ENCODE measurements at places on chromosomes 7 and 10.

GRCh38 chr10:75230600-75231038 is 5.1 kb downstream of the COMTD1 start:
- DNase-seq, result peak; percentile 81

DNA sequence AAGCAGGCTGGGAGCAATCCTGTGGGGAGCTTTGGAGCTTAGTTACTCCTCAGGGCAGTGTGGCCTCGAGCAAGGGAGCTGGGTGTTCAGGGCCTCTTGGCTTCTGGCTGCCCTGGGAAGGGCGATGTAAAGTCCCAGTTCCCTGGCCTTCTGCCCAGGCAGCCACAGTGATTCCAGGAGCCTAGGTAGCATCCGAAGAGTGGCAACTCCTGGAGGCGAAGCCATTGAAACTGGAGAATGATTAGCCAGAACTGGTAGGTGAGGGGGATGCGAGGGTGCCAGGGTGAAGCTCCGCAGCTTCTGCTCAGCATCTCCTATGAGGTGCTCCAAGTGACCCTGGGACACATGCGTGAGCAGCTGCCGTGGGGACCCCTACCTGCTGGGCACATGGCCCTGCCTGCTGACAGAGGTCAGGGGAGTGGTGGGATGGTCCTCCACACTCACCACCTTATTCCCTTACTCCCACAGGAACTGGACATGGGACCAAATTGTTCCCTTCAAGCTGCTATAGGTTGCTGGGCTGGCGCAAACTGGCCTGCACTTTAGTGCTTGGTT is 7.8 kb upstream of the GDF2 start:
- no peak for DNase-seq

GRCh38 chr7:88539518-88539917 is 220.0 kb upstream of the ZNF804B start:
- no peak for DNase-seq

DNA sequence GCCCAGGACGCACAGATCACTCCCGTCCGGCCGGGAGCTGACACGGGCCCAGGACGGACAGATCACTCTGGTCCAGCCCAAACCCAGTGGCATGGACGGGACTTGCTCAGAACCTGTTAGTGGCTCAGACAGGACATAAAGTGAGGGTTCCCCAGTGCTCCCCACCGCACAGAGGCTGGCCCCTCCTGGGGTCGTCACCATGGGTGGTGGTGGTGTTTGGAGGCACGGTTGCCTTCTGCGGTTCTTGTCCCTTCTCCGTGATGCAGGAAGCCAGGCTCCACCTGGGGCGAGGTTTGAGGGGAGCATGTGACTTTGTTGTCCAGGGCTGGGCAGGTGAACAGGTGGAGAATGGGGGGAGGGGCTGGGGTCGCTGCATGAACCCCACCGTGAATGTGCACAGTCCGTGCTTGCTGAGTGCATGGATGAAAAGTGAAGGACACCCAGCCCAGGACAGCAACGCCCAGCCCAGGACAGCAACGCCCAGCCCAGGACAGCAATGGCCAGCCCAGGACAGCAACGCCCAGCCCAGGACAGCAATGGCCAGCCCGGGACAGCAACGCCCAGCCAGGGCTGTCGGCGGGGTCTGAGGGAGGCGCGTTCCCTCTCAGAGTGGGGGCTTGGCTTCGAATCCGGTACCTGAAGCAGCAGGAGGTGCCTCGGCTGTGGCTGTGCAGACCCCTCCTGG is 26.7 kb downstream of the FAM20C start:
- no peak for DNase-seq

DNA sequence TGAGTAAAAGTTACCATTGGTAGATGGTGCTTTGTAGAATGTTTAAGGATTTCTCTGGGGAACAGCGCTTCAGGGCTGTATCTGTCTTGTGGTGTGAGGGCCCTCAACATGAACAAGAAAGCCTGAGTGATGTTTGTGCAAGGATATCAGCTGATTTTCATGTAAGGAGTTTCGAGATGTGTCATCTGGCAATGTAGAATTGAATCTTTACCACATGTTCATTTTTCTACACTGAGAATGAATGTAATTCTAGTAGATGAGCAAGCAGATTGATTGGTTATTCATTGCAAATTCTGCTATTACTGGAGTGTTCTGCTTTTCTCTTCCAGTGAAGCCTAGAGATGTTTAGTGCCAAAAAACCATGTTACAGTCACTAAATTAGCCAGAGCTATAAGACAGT is 87.7 kb downstream of the ST7 start:
- DNase-seq, result no peak

DNA sequence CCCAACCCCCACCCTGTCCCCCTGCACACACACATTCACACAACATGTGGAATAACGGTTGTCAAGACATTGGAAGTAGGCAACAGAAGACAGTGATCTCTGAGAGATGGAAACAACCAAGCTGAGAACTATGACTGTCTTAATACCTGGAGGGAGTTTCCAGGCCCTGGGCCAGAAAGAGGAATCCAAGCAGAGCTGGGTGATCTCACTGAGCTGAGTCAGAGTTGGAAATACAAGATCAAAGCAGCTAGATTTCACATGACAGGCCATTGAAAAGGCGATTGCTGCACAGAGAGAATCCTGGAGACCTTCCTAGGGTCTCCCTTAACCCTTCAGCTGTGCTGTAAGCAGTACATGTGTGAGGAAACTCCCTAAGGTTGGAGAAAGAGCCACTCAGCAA is 165.8 kb upstream of the PRSS1 start:
- DNase-seq, result peak; percentile 3

DNA sequence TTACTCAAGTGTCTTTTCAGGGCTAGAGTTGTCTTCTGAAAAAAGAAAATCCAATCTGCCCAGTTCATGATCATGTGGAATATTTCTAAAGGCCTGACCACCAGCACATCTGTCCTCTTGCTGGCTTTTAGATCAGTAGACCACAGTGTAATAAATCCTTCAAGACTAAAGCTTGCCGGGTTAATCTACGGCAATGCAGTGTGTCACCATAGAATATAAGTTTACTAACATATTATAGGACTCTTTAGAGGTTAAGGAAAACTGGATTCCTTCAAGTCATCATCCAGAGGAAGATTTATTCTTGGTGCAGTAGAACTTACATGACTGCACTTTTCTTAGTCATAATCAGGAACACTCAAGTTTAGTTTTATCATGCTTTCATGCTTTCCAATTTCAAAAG is 349.5 kb downstream of the SEMA3D start:
- DNase-seq, result no peak

DNA sequence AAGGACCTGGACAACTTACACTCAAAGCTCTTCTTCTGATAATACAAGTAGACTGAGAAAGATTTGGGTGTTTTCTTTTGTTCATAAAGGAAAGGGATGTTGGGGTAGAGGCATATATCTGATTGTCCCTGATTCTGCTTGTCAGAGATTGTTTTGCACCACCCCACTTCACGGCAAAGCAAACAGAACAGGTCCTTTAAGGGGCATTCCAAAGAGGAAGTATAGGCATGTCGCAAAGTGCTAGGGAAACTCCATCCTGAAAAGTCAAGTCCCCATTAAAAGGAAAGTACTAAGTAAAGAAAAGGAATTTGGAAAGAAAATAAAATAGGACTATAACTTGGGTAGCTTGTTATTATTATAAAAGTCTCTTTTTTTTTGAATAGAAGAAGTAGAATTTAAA is 233.0 kb downstream of the DNAJB9 start:
- no peak for DNase-seq

DNA sequence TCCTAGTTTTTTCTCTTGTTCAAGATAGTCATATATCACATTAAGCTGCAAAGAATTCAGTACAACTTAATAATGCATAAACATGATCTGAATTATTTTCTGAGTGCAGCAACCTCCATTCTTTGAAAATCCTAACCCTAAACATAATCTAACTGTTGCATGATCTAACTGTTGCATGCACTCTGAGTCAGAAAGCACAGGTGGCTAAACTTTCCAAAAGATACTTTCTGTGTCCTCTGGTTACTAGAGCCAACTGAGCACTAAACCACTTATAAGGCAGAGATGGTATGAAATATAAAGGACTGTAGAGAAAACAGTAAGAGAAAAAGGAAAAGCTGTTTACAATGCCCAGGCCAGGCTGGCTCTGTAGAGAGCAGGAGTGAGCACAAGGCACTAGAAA is 23.0 kb upstream of the FAM133B start:
- DNase-seq, result no peak

DNA sequence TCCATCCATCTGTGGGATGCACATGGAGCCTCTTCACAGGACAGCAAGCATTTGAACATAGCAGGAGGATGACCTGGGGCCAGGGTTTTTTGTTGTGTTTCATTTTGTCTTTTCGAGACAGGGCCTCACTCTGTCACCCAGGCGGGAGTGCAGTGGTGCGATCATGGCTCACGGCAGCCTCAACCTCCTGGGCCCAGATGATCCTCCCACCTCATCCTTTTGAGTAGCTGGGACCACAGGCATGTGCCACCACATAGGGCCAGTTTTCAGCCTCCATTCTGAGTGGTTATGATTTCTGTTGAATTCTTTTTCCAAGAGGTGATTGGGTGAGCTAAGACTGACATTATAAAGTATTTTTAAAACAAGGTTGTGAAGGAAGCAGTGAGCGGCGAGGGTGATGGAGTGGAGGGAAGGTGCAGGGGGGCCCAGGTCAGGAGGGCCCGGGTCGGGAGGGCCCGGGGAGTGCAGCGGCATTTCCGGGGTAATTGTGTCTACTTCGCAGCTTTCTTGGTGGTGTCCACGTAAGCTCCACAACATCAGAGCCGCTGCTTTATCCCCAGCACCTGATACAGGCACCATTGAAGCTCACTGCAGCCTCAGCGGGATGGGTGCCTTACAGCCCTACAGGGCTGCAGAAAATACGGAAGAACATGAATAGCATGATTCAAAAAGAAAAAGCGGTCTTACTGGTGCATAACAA is 12.0 kb upstream of the LARP4B start:
- DNase-seq, result no peak

GRCh38 chr10:133281084-133281483 is 4.4 kb upstream of the ADAM8 start:
- DNase-seq, result no peak

DNA sequence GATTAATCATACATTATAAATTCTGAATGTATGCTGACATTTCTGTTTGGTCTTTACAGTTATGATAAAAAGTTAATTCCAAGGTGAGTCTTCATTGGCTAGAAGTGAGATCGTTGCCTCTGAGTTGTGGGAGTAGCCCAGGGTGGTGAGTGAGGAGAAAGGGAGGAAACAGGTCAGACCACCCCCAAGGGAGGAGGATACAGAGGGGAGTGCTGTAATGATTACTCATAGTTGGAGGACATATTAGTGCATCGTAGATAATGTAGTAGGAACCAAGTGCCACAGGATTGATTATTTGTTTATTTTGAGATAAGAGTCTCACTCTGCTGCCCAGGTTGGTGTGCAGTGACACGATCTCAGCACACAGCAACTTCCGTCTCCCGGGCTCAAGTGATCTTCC is 672.2 kb downstream of the INHBA start:
- no peak for DNase-seq

DNA sequence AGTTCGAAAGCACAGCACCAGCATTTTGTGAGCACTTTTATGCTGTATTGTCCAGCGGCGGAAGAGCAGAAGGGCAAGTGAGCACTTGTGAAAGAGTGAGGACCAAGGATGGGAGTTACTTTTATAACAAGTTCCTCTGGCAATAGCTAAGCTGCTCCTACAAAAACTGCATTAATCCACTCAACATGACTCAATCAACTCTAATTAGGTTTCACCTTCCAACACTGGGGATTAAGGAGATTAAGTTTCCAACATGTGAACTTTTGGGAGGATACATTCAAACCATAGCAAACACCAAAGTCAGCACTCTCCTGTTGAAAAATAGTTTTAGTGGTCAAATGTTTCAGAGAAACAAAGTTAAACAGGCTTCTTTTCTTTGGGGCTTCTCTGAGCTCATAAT is 844.5 kb downstream of the REEP3 start:
- no peak for DNase-seq

GRCh38 chr10:42112331-42113157 is 525.8 kb downstream of the ZNF33B start:
- DNase-seq, result no peak

DNA sequence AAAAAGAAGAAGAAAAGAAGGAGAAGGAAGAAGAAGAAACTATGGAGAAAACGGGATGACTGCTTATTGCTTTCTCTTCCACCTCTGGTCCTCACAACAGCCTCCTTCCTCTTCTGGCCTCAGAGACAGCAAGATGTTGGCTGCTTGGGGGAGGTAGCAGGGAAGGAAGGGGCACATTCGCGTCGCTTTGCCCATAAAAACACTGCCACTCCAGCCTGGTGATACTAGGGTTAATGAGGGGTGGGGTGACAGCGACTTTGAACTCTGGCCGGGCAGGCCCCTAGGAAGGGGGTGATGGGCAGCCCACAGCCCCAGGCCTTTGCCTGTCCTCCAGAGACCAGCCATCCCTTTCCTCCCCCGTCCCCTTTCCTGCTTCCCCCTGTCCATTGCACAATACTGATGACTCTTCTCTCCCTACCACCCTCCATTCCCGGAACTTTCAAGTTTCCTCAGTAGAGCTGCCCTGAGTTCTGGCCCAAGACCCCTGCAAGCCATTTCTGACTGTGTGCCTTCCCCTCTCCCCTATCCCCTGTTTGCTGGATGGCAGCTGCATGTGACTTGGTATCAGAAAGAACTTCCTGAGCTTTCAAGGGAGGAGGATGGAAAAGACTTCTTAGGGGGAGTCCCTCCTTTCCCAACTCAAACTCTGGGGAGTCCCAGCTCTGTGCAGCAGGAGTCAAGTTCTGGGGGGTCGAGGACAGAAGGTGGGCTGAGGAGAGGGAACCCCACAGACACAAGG is 2.2 kb upstream of the CUEDC2 start:
- DNase-seq, result no peak

DNA sequence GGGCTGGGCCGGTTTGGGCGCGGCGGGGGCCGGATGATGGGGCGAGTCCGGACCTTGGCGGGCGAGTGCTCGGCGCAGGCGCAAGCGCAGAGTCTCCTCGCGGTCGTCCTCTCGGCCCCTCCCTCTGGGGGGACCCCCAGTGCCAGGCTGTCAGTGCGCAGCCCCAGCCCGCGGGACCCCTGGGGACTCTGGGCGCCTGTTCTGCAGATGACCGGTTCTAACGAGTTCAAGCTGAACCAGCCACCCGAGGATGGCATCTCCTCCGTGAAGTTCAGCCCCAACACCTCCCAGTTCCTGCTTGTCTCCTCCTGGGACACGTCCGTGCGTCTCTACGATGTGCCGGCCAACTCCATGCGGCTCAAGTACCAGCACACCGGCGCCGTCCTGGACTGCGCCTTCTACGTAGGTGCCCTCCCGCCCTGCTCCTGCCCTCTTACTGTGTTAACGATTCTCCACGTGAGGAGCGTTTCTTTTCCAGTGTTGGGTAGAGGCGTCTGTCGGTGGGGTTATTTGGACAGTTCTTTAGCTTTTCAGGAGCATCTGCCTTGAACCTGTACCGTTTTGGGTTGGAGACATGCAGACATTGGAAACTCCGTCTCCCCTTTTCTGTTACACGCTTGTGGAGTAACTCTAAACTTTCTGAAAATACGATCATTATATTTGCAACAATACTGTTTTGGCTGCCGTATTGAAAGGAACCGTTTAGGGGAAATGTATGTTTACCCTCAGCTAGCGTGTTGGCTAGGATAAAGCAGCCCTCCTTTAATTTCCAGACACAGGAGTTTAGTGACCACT is 706 bp downstream of the BUB3 start:
- no peak for DNase-seq

DNA sequence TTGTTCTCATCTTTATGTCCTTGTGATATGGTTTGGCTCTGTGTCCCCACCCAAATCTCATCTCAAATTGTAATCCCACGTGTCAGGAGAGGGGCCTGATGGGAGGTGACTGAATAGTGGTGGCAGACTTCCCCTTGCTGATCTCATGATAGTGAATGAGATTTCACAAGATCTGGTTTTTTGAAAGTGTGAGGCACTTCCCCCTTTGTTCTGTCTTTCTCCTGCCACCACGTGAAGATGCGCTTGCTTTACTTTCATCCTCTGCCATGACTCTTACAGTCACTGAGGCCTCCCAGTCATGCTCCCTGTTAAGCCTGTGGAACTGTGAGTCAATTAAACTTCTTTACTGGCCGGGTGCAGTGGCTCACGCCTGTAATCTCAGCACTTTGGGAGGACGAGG is 161.0 kb downstream of the HERPUD2 start:
- DNase-seq, result no peak
